ENCODE measurements at places on chromosomes 5 and 9.

DNA sequence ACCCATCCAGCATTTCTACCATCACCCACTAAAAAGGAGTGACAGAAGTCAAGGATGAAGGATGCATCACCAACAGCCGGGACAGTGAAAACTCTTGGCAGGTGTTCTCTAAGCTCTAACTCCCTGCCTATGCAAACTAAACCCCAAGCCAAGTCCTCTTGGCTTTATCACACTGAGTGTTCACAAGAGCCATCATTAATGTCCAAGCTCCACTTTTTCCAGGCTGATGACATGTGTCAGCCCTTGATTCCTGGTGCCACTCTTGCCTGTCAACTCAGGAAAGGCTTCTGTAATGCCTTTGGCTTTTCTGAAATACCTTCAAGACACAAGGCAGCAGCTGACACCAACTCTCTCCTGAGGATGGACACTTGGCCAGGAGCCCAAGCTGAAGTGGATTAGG lies 86.9 kb downstream of the NR6A1 start:
- DNase-seq = no peak

- no peak for DNase-seq
These were observed 197.0 kb downstream of the TRPM3 start for GRCh38 chr9:70924380-70924779.

GRCh38 chr5:124679578-124680199 lies 66.8 kb downstream of the ZNF608 start:
- DNase-seq = no peak

DNA sequence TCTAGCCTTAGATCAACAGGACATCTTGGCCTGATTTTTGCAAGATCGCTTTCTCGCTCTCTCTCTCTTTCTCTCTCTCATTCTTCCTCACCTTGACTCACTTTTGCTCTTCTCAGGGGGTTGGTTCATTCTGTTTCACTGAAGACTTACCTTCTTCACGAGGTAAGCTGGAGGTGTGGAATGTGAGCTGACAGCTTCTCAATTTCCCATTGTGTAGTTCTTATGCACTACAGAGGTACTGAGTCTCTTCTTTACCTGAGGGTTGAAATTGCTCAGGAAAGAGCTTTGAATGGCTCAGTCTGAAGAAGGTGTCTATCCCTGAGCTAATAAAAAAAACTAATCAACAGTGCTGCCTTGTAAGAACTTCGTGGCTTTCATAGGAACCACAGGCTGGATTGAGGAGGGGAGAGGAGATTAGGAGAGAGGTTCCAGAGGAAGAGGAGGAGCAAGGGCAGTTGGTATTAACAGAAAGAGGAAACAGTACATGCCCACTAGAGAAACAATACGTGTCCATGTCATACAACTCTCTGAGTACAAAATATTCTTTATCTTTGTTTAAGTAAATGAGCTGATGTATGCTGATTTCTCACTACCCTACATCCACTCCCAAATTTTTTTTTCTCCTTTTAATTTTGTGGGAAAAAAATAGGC lies 192.2 kb downstream of the TMEM167A start:
- DNase-seq = no peak

DNA sequence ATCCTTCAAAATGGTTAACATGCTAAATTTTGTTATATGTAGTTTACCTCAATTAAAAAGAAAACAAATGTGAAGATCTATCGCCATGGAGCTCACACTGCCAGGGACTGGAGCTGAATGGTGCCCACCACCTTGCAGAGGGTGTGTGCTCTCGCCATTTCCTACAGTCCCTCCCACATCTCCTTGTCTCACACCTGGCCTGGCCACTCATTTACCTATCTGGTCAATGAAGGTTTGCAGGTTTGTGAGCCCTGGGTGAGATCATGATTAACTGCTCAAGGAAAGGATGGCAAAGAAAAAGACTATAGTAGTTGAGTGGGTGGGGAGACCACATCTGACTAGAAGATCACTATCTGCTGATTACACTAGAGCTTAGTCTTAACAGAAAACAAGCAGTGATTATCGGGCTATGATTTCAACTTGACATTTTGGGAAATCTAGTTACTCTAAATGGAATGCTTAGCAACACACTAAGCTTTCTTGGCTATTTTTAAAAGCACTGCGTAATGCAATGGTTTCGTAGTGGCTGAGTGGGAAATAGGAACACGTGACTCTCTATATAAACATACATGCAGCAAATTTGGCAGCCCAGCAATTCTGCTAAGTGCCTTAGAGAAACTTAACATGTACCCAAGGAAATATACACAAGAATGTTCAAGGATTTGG lies 27.3 kb downstream of the PUM3 start:
- DNase-seq = no peak

GRCh38 chr9:116312221-116312620 lies 158.6 kb downstream of the PAPPA start:
- no peak for DNase-seq

- no peak for DNase-seq
These were observed 357.0 kb downstream of the LRRC70 start for GRCh38 chr5:62935660-62936059.

GRCh38 chr9:129075996-129076639 lies 4.8 kb upstream of the DOLPP1 start:
- no peak for DNase-seq

GRCh38 chr5:74631081-74631953 lies 9.2 kb downstream of the ENC1 start:
- DNase-seq = peak; percentile 16

DNA sequence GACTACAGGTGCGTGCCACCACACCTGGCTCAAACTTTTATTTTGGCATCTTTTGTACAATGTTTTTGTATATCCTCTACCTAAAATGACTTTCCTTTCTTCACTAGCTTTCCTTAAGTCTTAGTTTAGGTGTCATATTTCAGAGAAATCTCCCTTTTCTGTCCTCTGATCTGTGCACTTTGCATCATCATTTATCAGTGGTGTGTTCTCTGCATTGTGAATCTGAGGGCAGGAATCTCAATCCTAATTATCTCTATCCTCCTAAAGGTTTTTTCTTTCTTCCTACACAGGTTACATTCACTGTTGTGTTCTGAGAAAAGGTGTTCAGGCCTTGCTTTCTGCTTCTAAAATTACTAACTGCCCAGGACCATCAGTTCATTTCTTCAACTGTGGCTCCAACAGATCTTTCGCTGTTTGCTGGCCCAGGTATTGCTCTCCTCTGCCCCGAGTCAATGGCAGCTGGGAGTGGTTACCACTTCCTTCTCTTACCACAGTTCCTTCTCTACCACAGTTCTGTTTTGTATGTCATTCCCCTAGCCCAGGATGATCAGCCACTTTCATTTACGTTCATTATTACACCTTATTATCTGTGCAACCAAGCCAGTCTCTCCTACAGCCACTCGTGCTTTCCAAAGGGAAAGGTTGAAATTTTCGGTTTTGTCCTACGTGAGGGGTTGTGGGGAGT lies 14.0 kb downstream of the TGFBR1 start:
- DNase-seq = peak; percentile 30

- no peak for DNase-seq
These were observed 2.7 kb upstream of the AK1 start for GRCh38 chr9:127880143-127880542.

- DNase-seq = no peak
These were observed 143.9 kb upstream of the FBN2 start for GRCh38 chr5:128681764-128682592.

DNA sequence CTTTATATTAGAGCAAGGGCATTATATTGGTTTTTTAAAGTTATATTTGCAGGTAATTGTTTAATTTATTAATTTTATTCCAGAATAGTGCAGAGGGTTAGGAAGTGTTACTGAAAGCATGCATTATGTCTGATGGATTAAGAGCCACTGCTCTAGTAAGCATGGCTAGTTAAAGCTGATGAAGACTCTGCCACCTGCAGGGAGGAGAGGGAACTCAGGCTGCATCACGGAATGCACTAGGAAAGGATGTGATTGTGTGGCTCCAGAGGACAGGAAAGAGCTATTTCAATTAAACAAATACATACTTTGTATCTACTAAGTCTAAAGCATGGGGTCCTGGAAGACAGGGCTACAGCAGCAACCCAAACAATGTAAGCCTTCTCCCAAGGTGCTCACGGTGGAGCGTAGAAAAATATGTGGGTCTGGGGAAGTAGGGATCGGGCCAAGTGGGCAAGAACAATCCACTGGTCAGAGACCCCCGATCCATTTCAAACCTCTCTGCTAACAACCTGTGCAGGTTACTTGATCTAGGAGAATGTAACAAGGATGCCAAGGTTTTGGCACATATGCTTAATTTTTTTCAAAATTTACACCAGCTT lies 15.3 kb upstream of the GRXCR2 start:
- DNase-seq = no peak

- no peak for DNase-seq
These were observed 420.1 kb upstream of the MEF2C start for GRCh38 chr5:89303033-89303480.

- no peak for DNase-seq
These were observed 3.3 kb upstream of the MSMP start for GRCh38 chr9:35757226-35757891.

GRCh38 chr5:151751091-151751490 lies 7.3 kb downstream of the ATOX1 start:
- DNase-seq = no peak

DNA sequence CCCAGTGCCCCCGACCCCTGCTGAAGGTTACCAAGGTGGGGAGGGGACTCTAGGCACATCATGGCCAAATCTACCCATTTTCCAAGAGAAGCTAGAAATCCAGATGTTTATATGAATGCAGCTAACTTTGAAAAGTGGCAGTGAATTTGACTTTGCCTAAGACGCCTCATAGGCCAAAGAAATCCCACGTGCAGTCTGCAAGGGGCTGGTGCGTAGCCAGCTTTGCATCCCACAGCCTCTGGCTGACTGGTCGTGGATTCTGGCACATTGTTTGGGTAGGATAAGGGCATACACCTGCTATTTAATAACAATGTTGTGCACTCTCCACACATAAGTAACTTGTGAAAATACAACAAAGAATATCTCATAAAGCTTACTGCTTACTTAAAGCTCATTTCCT lies 3.5 kb upstream of the GADD45G start:
- no peak for DNase-seq

GRCh38 chr9:34929506-34930102 lies 28.5 kb upstream of the PHF24 start:
- DNase-seq = no peak
